Cardiac muscle cell (in vitro differentiated cells and primary cell): ENCODE measurements at places on chromosomes 16 and 17. TPM values are rescaled to one million over a fixed set of nuclear protein-coding genes. Genes with fewer than 3 reads are reported as not detected.

Gene DLG4
- 32.9 and 40.6 TPM in 2 replicates for total RNA-seq

DNA sequence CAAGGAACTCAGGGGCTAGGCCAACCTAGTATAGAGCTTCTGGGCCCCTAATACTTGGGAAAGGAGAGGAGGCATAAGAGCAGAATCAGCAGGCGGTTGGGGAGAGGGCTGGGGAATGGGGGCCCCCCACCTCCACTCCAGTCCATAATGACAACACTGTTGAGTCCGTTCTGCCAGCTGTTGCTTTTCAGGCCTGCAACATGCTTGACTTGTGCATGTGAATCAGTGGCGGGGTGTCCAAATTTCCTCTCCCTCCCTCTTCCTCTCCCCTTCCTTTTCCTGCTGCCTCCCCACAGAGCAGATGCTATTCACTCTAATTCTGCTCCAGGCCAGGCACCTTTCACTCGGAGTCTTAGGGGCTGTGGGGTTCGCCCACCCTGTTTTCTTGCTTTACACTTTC, 31.7 kb downstream of the SGSM2 start:
- peak; percentile 42 for DNase-seq
- no peaks in the 10 kb centered on the region for H3K36me3 ChIP-seq
- H3K27me3 ChIP-seq: no peaks in the 10 kb centered on the region
- H3K27ac ChIP-seq: no peak overlapping the region
- H3K4me1 ChIP-seq: no peaks in the 10 kb centered on the region

DNA sequence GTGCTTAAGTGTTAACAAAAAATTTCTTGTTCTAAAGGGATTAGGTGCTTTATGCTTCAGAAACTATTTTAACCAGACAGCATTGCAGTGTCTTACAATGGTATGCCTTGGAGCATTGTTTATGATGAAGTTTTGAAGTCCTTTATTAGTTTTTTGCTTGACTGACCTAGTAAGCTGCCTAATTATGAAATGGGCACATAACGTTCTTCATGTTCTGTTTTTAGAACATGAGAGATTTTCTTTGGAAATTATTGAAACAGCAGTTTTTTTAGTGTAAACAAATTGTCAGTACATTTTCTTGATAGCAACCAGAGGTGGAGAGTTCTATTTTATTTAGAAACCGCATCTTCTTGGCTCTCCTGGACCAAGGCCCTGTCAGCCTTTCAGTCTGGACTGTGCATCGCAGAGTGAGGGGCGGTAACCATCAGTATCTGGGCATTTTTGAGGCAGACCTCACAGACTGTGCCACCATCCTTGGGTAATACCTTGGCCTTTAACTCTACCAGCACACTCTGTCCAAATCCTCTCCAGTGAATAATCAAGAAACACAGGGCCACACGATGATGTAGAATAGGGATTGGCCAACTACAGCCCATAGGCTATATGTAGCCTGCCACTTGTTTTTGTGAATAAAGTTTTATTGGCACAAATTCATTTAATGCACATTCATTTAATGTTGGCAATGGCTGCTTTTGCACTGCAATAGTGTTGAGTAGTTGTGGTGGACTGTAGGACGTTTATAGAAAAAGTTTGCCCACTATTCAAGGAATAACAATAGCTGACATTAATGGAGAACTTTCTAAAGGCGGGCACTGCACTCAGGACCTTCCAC, 81.1 kb downstream of the VPS35L start:
- no peak overlapping the region for H3K4me3 ChIP-seq
- no peaks in the 10 kb centered on the region for H3K4me1 ChIP-seq
- no peaks in the 10 kb centered on the region for H3K27me3 ChIP-seq
- H3K36me3 ChIP-seq: peaks cover 29% of the 10 kb centered on the region

- no peak within 1 kb of the TSS for H3K27ac ChIP-seq
- H3K36me3 ChIP-seq: no peaks in the 10 kb centered on the region
Measured at GRCh38 chr16:82034981-82035612, at the start of gene HSD17B2. Gene HSD17B2 (plus strand): TSS chr16:82035253. CDS start chr16:82035425, 172 bp downstream.

DNA sequence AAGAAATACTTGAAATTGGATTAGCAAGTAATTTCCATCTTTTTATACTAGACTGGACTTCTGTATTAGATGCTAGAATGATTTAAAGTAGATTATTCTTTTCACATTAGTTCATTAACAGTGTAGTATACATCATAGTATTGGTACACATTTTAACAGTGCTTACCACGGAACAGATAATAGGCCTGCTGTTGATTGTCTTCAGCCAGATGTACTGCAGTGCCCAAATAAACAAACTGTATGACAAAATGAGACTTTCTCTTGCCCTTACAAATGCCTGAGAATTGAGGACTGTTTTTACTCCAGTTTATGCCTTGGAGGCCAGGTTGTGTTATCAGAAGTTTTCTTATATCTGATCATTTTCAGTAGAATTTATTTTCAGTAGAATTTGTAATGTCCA, 631 bp downstream of the EVI2A start:
- no peak overlapping the region for H3K4me3 ChIP-seq
- no peaks in the 10 kb centered on the region for H3K4me1 ChIP-seq
- peak; percentile 57 for DNase-seq
- H3K27me3 ChIP-seq: no peaks in the 10 kb centered on the region
- H3K27ac ChIP-seq: no peak overlapping the region
- H3K36me3 ChIP-seq: peaks cover under 1% of the 10 kb centered on the region

DNA sequence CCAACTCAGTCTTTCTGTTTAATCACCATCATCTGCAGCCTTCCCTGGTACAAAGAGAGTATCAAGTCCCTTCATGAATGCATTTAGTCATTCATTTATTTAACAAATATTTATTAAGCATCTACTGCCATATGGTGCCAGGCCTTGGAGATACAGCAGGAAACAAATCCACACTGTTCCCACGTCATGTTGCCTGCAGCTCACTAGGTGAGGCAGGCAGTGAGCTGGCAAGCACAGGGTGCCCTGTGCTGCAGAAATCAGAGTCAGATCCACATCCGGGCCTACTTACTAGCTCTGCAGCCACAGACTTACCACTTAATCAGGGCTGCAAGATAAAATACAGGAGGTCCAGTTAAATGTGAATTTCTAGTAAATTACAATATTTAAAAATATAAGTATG, 38.5 kb upstream of the CES5A start:
- H3K4me1 ChIP-seq: no peaks in the 10 kb centered on the region
- H3K27ac ChIP-seq: no peak overlapping the region
- no peak for DNase-seq
- no peaks in the 10 kb centered on the region for H3K36me3 ChIP-seq
- no peaks in the 10 kb centered on the region for H3K27me3 ChIP-seq

Gene GCGR
- total RNA-seq: 0.15 TPM in 1 of 2 replicates, not detected in the other

- no peak overlapping the region for H3K4me3 ChIP-seq
- peaks cover 5% of the 10 kb centered on the region for H3K4me1 ChIP-seq
- H3K36me3 ChIP-seq: no peaks in the 10 kb centered on the region
- peaks cover 8% of the 10 kb centered on the region for H3K27me3 ChIP-seq
- H3K27ac ChIP-seq: no peak overlapping the region
Measured at GRCh38 chr17:83113792-83114191, 34.4 kb downstream of the METRNL start.

Gene CDH11
- total RNA-seq: 82.7 and 99.3 TPM in 2 replicates

Gene DRC7
- total RNA-seq: 0.83 and 1.2 TPM in 2 replicates

- H3K4me3 ChIP-seq: no peak overlapping the region
- no peaks in the 10 kb centered on the region for H3K4me1 ChIP-seq
- peaks cover 9% of the 10 kb centered on the region for H3K27me3 ChIP-seq
- H3K36me3 ChIP-seq: no peaks in the 10 kb centered on the region
- no peak for DNase-seq
- no peak overlapping the region for H3K27ac ChIP-seq
Measured at GRCh38 chr16:83973581-83974385, 5.7 kb downstream of the NECAB2 start.

GRCh38 chr17:40481106-40481505, 20.3 kb downstream of the TNS4 start:
- no peak for DNase-seq
- H3K36me3 ChIP-seq: no peaks in the 10 kb centered on the region
- H3K27me3 ChIP-seq: no peaks in the 10 kb centered on the region
- H3K27ac ChIP-seq: no peak overlapping the region
- no peaks in the 10 kb centered on the region for H3K4me1 ChIP-seq
- no peak overlapping the region for H3K4me3 ChIP-seq

DNA sequence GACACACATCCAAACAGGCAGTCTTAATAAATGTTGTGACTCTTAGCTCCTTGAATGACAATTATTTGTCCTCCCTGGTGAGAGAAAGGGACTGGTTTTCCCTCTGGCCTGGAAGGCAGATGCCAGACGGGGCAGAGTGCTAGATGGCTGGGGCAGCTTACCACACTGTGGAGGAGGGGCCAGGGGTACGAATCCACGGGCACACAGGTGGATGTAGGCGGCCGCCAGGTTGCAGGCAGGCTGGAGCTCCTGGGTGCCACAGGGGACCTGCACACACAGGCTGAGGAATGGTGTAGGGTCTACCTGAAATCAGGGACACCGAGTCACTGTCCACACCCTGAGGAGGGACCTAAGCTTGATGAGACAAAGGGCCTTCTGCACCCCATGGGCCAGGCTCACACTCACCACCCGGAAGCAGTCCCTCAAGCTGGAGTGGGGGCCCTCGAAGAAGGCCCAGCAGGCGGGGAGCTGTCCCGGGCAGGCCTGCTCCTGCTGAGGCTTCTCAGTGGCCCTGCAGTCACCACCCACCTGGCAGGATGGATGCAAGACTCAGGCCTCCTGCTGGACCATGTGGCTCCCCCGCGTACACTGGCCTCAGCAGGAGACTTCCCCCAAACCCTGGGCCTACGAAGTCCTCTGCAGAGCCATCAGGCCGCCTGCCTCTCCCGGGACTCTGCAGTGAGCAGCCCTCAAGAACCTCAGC, 38.4 kb downstream of the RMI2 start:
- no peak overlapping the region for H3K4me3 ChIP-seq
- no peak for DNase-seq
- no peaks in the 10 kb centered on the region for H3K27me3 ChIP-seq
- peaks cover 18% of the 10 kb centered on the region for H3K4me1 ChIP-seq
- H3K36me3 ChIP-seq: no peaks in the 10 kb centered on the region
- H3K27ac ChIP-seq: no peak overlapping the region

DNA sequence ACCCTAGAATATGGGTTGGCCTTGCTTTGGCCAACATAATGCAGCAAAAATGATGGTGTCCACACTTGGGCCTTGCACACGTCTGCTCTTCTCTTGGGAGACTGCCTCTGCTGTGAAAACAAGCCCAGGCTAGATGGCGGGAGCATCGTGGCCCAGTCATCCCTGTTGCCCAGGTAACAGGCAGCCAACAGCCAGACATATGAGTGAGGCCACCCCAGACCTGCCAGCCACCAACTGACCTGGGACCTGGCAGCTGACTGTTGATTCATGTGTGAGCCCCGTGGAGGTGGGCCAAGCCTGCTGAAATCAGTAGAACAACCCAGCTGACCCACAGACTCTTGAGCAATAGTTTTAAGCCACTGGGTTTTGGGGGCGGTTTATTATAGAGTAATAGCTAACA, 39.4 kb upstream of the CDH3 start:
- no peaks in the 10 kb centered on the region for H3K27me3 ChIP-seq
- no peak for DNase-seq
- H3K27ac ChIP-seq: no peak overlapping the region
- H3K36me3 ChIP-seq: no peaks in the 10 kb centered on the region

Gene TMEM220
- 0.15 and 2.4 TPM in 2 replicates for total RNA-seq

GRCh38 chr17:3558603-3559269, 1.1 kb upstream of the TRPV3 start:
- no peaks in the 10 kb centered on the region for H3K27me3 ChIP-seq
- no peak overlapping the region for H3K27ac ChIP-seq
- H3K36me3 ChIP-seq: no peaks in the 10 kb centered on the region
- no peak overlapping the region for H3K4me3 ChIP-seq

DNA sequence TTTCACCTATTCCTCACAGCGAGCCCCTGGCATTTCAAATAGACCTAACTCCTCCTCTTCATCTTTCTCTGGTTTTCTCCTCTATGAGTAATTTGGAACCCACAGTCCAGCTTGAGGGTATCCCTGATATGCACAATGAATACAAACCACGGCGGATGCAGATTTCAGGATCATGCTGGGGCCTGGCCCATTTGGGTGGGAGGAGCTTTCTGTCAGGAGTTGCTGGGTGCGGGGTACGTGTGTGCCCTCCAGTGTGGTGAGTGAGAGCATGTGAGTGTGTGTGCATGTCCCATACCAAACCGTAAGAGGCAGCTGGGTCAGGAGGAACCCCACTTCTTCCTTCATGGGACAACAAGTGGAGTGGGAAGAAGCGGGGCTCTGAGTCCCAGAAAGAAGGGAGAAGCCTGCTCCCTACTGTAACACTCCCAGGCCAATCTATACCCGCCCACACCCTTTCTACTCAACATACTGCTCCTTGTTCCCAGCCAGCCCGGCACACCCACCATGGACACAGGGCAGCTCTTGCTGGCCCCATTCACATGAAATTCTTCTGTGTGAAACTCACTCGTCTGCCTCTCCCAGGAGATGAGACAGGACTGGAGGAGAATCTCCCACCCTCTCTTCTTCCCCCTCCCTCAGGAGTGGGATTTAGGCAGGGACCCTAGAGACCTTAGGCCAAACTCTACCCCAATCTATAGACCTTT, 18.4 kb downstream of the CNTNAP1 start:
- H3K4me3 ChIP-seq: no peak overlapping the region
- H3K27me3 ChIP-seq: no peaks in the 10 kb centered on the region
- DNase-seq: no peak
- peaks cover 36% of the 10 kb centered on the region for H3K36me3 ChIP-seq
- no peaks in the 10 kb centered on the region for H3K4me1 ChIP-seq
- H3K27ac ChIP-seq: no peak overlapping the region

GRCh38 chr16:83994703-83995102, 26.7 kb downstream of the NECAB2 start:
- peaks cover 5% of the 10 kb centered on the region for H3K4me1 ChIP-seq
- no peaks in the 10 kb centered on the region for H3K36me3 ChIP-seq
- peak; percentile 19 for DNase-seq

DNA sequence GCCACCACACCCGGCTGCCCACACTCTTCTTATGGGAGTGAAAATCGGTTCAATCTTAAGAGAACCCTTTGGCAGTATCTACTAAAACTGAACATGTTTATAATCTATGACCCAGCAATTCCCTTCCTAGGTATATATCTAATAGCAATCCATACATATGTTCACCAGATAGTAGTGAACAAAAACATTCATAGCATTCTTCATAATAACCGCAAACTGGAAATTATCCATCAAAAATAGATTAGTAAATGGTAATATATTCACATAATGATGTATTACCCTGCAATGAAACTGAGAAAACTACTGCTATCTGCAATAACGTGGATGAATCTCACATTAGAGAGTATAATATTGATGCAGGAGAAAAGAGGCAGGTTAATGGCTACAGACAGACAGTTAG, 23.1 kb downstream of the COPRS start:
- H3K4me1 ChIP-seq: no peaks in the 10 kb centered on the region
- no peaks in the 10 kb centered on the region for H3K27me3 ChIP-seq
- no peak overlapping the region for H3K4me3 ChIP-seq
- no peak for DNase-seq

GRCh38 chr17:51857052-51857597, 301.4 kb downstream of the CA10 start:
- H3K4me1 ChIP-seq: no peaks in the 10 kb centered on the region
- DNase-seq: no peak
- no peaks in the 10 kb centered on the region for H3K36me3 ChIP-seq
- H3K27ac ChIP-seq: no peak overlapping the region

Gene GRAPL
- total RNA-seq: 0.57 TPM in 1 of 2 replicates, not detected in the other

Gene CLEC18B
- total RNA-seq: 1.7 and 3.0 TPM in 2 replicates

Gene KRT34
- not detected in 2 replicates for total RNA-seq

- H3K27ac ChIP-seq: peak overlapping the region; percentile 49
- H3K4me3 ChIP-seq: no peak overlapping the region
- no peaks in the 10 kb centered on the region for H3K27me3 ChIP-seq
- peaks cover 5% of the 10 kb centered on the region for H3K4me1 ChIP-seq
- DNase-seq: no peak
Measured at GRCh38 chr17:44191941-44192496, 5.2 kb downstream of the TMUB2 start.

GRCh38 chr16:48525201-48526057, 84.6 kb downstream of the N4BP1 start:
- no peak for DNase-seq
- no peak overlapping the region for H3K4me3 ChIP-seq
- no peaks in the 10 kb centered on the region for H3K27me3 ChIP-seq
